ENCODE measurements at places on chromosomes 16 and 17.

- DNase-seq: no peak
Measured at GRCh38 chr17:36089888-36090836, at the start of gene CCL3. Gene CCL3 (minus strand): TSS chr17:36090143. CDS start chr17:36090058, 85 bp downstream.

DNA sequence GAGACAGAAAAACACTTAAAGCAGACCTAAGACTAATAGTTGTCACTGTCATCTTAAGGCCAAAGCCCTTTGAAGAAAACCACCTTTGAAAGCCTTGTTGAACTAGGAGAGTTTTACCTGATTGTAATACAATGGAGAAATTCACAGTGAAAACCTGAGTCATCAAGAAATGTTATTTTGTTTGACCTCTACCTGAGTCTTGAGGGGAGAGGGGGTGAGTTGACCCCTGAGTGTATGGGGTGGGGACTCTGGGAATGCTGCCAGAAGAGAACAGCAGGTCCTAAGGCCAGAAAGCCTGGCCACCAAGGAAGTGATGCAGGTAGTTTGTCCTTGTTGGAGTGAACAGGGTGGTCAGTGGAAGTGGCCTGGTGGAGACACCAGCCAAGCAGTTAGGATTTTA is 204.3 kb downstream of the SPECC1 start:
- DNase-seq: no peak

DNA sequence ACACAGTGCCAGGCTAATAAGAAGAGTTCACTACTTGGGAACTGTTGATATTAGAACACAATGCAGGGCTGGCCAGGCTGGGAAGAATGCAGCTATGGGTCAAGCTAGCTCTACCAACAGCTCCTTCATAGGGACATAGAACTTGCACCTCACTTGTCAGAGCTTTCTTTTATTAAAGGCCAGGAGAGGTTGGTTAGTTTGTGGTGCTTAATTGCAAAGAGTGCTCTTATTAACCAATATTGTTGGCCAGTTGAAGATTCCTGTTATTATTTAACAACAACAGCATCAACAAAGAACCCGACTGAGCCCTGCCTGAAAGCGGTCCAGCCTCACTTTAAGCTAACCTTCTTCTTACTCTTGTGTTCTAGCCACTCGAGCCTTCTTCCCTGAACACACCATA is 43.4 kb upstream of the ANKFN1 start:
- no peak for DNase-seq

DNA sequence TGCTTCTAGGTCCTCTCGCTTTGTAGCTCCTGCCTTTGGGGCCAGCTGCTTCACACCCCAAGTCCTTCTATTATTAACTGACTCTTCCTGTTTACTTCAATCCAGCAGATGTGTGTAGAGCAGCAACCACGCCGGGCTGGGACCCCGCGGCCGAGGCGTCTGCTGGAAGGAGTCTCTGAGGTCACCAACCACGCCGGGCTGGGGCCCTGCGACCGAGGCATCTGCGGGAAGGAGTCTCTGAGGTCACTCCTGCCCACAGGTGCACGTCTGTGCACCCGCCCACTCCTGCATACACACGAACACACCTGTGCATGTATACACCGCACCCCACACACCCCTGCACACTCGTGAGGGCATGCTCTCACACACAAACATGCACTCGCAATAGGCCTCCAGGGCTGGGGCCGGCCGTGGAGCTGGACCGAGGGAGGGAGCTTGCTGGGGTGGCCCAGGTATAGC is 7.8 kb upstream of the TEX19 start:
- no peak for DNase-seq

DNA sequence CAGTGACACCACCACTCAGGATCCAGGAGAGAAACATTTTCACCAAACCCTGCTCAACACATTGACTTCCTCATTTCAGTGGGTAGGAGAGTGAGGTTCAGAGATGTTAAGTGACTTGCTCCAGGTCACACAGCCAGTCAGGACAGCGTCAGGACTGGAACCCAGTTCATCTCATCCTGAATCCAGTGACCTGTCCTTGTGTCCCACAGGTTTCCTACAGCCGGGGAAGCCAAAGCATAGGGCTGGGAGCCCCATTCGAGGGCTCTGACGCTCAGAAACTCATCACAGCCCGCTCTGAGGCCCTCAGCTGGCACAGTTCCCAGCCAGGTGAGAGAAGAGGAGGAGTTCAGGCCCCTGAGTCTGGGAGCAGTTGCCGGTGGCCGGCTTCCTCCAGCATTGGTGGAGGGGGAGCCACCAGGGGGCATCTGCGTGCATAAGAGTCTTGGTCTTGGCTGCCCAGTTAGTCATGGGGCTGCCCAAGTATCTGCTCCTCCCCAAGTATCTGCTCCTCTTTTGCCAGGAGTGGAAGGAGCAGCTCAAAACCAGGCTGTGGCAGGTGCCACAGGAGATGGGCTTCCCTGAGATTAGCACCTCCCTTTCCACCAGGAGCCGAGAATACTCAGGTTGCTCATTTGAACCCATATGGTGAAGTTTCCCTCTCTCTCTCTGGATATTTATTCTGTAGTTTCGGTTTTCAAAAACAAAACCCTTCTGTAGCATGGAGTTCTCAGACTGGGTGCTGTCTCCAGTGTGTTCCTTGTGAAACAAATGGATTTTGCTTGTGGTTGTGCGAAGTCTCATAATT is 56.0 kb downstream of the TNFRSF13B start:
- DNase-seq: no peak

Data from forelimb muscle (tissue), 1 donor.